ENCODE measurements at places on chromosomes 7 and 10. TPM values are rescaled to one million over a fixed set of nuclear protein-coding genes. Genes with fewer than 3 reads are reported as not detected.

PHTF2 gene
- 14.4 TPM for total RNA-seq

DNA sequence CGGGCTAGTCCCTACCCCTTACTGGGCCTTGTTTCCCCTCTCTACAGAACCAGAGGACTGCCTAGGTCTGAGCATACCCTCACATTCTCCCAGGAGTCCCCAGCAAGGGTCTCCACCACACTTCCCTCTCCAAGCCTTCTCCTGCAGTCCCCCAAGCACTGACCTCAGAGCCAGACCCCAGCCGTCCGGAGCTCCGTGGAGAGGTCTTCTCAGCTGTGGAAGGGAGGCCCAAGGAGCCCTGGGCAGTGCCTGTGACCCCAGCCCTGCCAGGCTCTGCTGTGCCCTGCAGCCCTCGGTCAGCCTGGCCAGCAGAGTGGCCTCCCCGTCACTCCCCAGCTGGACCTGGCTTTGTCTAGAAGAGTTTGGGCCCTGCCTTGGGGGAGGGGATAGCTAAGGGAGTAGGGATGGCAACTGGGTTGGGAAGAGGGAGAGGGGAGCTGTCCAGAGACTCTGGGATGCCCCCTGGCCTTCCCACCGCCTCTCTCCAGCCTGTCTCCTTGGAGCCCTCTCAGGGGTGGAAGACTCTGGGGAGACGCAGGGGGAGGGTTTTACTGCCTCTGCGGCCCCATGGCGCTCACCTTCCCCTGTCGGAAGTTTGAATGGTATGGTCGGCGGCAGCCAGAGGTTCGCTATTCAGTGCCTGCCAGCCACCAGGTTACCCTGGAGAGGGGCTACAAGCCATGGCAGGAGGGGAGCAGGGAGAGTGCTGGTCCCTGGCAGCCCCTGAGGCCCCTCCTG, at the start of gene C10orf105:
TSS of gene C10orf105 (minus strand) at position 315 of the 738 bp plus-strand sequence. CDS start 3,441 bp downstream, outside the sequence.
- H3K4me3 ChIP-seq: no peak within 1 kb of the TSS
- peaks cover 25% of the 10 kb centered on the region for H3K4me1 ChIP-seq
- H3K36me3 ChIP-seq: no peaks in the 10 kb centered on the region
- peak within 1 kb of the TSS; percentile 65 for H3K27ac ChIP-seq

GRCh38 chr7:45566386-45566785, 7.8 kb upstream of the ADCY1 start:
- no peaks in the 10 kb centered on the region for H3K36me3 ChIP-seq
- no peak overlapping the region for H3K27ac ChIP-seq
- no peak overlapping the region for H3K4me3 ChIP-seq
- H3K27me3 ChIP-seq: no peaks in the 10 kb centered on the region
- DNase-seq: no peak
- H3K4me1 ChIP-seq: no peaks in the 10 kb centered on the region

DNA sequence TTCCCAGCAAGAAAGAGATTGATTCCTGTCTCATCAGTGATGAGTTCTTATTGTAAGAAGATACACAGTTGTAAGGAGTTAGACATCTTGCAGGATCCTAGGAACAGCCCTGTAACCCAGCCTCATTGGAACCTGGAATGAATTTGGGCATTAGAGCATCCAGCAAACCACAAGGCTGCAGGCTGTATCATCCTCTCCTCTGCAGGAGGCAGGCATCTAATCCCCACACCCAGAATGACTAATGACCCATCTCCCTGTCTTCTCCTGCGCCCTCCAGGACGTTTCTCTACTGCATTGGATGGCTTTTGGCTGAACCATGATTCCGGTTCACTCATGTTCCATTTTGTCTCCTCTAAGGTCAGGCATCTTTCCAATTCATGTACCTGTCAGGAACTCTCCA, 233.9 kb downstream of the POU6F2 start:
- H3K4me1 ChIP-seq: no peaks in the 10 kb centered on the region
- H3K36me3 ChIP-seq: no peaks in the 10 kb centered on the region
- no peak for DNase-seq
- no peaks in the 10 kb centered on the region for H3K27me3 ChIP-seq
- H3K4me3 ChIP-seq: no peak overlapping the region

IGFBP1 gene
- total RNA-seq: not detected

Measured in upper lobe of right lung (tissue), 1 donor.